Activated naive CD8-positive, alpha-beta T cell treated with anti-CD3 and anti-CD28 coated beads, Interleukin-2, amount 50 U/mL, for 24 hours (primary cell): ENCODE measurements at places on chromosomes 2 and 18.
A peak's percentile ranks its signal among the peaks of the same experiment; 100 is the strongest.

- DNase-seq = no peak
- no peak overlapping the region for H3K4me3 ChIP-seq
These were observed 7.9 kb upstream of the INHBB start for GRCh38 chr2:120338015-120338414.

GRCh38 chr2:8080063-8080462 is 601.8 kb upstream of the ID2 start:
- H3K36me3 ChIP-seq = peaks cover 15% of the 10 kb centered on the region
- peaks cover 2% of the 10 kb centered on the region for H3K27me3 ChIP-seq
- H3K27ac ChIP-seq = no peak overlapping the region
- H3K4me3 ChIP-seq = no peak overlapping the region

- peaks cover 38% of the 10 kb centered on the region for H3K4me1 ChIP-seq
- peak overlapping the region; percentile 75 for H3K27ac ChIP-seq
- DNase-seq = no peak
These were observed 272.5 kb downstream of the DSEL start for GRCh38 chr18:67243799-67244587.

DNA sequence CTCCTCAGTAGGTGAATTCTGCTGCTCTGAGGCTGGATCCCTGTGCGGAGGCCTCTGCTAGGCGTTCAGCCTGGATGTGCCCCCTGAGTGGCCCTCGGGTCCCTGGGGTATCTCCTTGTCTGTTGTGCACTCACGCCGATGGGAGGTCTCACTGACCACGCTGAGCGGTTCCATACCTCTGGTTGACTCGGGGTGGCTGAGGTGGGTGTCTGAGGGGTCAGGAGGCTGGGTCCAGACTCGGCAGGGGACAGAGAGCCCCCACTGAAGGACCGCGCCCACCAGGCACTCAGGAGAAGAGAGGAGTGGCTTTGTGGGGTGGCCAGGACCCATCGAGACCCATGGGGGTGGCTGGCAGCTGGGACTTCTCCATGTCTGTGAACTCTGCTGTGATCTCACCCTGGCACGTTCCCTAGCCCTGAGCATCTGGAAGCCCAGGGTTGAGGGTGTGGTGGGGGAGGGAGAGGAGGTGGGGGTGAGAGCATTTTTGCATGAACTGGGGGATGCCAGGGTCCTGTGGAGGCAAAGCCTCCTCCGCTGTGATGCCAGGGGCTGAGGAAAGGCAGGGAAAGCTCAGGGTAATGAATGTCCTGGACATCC is 53.7 kb downstream of the TWIST2 start:
- H3K4me1 ChIP-seq = no peaks in the 10 kb centered on the region
- H3K4me3 ChIP-seq = no peak overlapping the region
- H3K36me3 ChIP-seq = no peaks in the 10 kb centered on the region

GRCh38 chr2:119423108-119423444 is 8.6 kb upstream of the TMEM37 start:
- peaks cover 1% of the 10 kb centered on the region for H3K36me3 ChIP-seq
- DNase-seq = no peak
- no peak overlapping the region for H3K27ac ChIP-seq
- H3K27me3 ChIP-seq = peaks cover 29% of the 10 kb centered on the region

- peaks cover 22% of the 10 kb centered on the region for H3K4me1 ChIP-seq
- H3K27me3 ChIP-seq = peaks cover 57% of the 10 kb centered on the region
- H3K27ac ChIP-seq = no peak overlapping the region
- H3K36me3 ChIP-seq = no peaks in the 10 kb centered on the region
- DNase-seq = no peak
- no peak overlapping the region for H3K4me3 ChIP-seq
These were observed 1.6 kb upstream of the IGFBP5 start for GRCh38 chr2:216696751-216697560.

DNA sequence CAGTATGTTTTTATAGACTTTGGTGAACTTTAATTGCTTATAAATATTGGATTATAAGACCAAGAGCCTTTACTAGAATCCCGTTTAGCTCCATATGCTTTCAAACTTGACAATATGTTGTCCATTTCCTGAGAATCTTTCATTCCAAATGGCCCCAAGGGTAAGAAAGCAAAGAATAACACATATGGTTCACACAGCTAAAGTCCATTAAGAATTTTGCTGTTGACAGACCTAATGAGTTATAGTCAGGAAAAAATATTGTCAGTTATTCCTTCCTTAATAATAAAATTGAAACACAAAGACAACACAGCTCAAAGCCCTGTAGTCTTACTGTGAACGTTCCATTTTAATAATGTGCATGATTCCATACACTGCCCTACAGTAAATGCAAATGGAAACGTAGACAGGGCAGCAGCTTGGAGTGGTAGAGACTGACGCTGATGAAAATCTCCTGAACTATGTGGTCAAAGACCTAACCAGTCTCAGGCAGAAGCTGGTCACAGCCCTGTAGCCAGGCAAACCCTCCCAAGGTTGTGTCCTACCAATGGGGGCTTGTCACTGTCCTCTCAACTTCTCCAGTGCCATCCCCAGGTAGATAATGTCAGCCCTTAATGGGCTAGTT is 49.0 kb upstream of the ATIC start:
- H3K4me1 ChIP-seq = no peaks in the 10 kb centered on the region
- H3K27ac ChIP-seq = no peak overlapping the region

DNA sequence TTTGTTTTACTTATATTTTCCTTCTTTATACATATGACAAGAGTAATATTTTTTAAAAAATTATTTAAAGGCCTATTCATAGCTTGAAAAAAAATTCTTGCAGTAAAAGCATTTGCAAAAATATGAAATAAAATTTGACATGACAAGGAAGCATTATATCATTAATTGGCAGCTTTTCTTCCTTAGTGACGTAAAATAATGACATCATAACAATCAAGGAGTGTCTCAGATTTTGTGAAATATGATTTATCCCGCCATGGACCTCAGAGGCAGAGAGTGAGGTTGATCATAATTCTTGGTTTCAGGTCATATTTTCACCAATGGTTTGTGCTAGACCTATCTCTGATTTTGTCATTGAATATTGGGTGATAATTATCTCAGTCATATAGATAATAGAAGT is 176.0 kb downstream of the MIB1 start:
- no peaks in the 10 kb centered on the region for H3K4me1 ChIP-seq
- H3K27ac ChIP-seq = no peak overlapping the region
- H3K36me3 ChIP-seq = no peaks in the 10 kb centered on the region
- no peak for DNase-seq
- H3K4me3 ChIP-seq = no peak overlapping the region

- H3K27me3 ChIP-seq = peaks cover 17% of the 10 kb centered on the region
- H3K4me3 ChIP-seq = no peak overlapping the region
- H3K4me1 ChIP-seq = peaks cover 26% of the 10 kb centered on the region
- no peak for DNase-seq
- H3K36me3 ChIP-seq = no peaks in the 10 kb centered on the region
- no peak overlapping the region for H3K27ac ChIP-seq
These were observed 61.6 kb upstream of the CYRIA start for GRCh38 chr2:16727256-16727655.

- peak overlapping the region; percentile 67 for H3K4me3 ChIP-seq
- H3K4me1 ChIP-seq = peaks cover 85% of the 10 kb centered on the region
- peak overlapping the region; percentile 95 for H3K27ac ChIP-seq
- H3K36me3 ChIP-seq = peaks cover 72% of the 10 kb centered on the region
- H3K27me3 ChIP-seq = peaks cover 2% of the 10 kb centered on the region
These were observed 68.4 kb downstream of the POLR1A start for GRCh38 chr2:86037141-86037794.

- no peak overlapping the region for H3K4me3 ChIP-seq
- H3K27ac ChIP-seq = no peak overlapping the region
- H3K4me1 ChIP-seq = no peaks in the 10 kb centered on the region
- DNase-seq = no peak
- no peaks in the 10 kb centered on the region for H3K36me3 ChIP-seq
These were observed 159.6 kb upstream of the LMAN1 start for GRCh38 chr18:59518705-59519104.

DNA sequence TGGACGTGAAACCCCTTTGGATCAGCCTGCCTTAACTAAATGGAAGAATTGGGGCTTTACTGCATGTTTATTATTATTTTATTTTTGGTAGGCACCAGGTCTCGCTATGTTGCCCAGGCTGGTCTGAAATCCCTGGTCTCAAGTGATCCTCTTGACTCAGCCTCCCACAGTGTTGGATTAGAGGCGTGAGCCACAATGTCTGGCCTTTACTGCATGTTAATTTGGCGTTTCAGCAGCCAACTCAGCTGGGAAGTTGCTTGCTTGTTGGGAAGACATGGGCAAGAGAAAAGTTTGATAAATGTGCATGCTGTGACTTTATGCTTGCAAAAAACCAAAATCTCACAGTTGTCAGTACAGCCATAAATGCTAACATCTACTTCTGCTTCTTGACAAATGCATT is 105.1 kb downstream of the FMNL2 start:
- DNase-seq = no peak
- H3K4me1 ChIP-seq = no peaks in the 10 kb centered on the region
- no peaks in the 10 kb centered on the region for H3K36me3 ChIP-seq
- H3K27me3 ChIP-seq = peaks cover 9% of the 10 kb centered on the region
